Esophagus mucosa (tissue), 1 donor: ENCODE measurements at places on chromosomes 3 and 15.
A peak's percentile ranks its signal among the peaks of the same experiment; 100 is the strongest.

GRCh38 chr3:50236484-50237132 lies 604 bp downstream of the GNAI2 start:
- ATAC-seq: no peak

- ATAC-seq: no peak
Measured at GRCh38 chr3:162605651-162606204, 1109.1 kb downstream of the OTOL1 start.

- ATAC-seq: no peak
Measured at GRCh38 chr3:155202626-155203025, 90.9 kb downstream of the STRIT1 start.

- no peak for ATAC-seq
Measured at GRCh38 chr3:140250945-140251344, 316.0 kb downstream of the CLSTN2 start.

GRCh38 chr15:31563001-31563400 lies 236.4 kb downstream of the KLF13 start:
- ATAC-seq: no peak

DNA sequence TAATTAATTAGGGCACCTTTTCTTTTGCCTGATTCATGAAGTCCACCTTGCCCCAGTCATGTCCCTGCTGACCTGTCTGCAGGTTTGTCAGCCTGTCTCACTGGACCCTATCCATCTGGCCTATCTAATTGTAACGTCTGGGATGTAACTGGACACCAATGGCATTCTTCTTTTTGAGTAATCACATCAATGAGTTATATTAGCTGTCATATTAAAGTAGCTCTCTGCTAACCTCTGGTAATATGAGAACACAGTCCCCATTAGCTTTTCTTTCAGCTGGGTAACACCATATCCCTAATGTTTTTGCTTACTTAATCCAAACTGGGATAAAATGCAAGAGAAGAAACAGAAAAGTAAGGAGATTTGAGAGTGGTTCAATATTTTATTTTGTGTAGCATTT lies 166.2 kb upstream of the VEPH1 start:
- ATAC-seq: no peak

GRCh38 chr15:69302929-69303328 lies 4.2 kb downstream of the PAQR5 start:
- ATAC-seq: no peak

DNA sequence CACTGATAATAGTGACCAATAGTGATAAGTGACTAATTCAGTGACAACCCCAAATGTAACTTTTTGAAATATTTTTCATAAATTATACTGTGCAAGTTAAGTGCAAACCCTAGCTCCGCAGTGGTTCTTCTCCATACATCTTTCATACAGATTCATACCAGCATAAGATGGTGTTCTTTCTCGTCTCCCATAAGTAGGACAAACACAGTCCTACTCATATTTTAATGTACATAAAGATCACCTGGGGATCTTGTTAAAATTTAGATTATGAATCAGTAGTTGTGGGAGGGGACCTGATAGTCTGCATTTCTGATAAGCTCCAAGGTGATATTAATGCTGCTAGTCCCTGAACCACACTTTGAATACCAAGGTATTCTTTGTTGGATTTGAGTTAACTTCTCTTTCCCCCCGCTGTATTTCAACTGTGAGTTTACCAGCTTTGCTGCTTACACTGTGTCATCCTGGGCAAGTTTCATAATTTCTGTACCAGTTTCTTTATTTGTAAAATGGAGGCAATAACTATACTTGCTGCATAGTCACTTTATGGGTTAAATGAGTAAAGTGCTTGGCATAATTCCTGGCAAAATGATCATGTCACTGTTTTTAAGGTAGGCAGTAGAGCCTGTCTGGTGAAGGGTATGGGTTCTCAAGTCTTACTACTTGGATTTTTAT lies 34.7 kb upstream of the C3orf38 start:
- no peak for ATAC-seq

- no peak for ATAC-seq
Measured at GRCh38 chr3:122975163-122975923, 52.2 kb downstream of the SEMA5B start.

- ATAC-seq: peak; percentile 32
Measured at GRCh38 chr15:79035111-79035601, 55.4 kb downstream of the RASGRF1 start.

DNA sequence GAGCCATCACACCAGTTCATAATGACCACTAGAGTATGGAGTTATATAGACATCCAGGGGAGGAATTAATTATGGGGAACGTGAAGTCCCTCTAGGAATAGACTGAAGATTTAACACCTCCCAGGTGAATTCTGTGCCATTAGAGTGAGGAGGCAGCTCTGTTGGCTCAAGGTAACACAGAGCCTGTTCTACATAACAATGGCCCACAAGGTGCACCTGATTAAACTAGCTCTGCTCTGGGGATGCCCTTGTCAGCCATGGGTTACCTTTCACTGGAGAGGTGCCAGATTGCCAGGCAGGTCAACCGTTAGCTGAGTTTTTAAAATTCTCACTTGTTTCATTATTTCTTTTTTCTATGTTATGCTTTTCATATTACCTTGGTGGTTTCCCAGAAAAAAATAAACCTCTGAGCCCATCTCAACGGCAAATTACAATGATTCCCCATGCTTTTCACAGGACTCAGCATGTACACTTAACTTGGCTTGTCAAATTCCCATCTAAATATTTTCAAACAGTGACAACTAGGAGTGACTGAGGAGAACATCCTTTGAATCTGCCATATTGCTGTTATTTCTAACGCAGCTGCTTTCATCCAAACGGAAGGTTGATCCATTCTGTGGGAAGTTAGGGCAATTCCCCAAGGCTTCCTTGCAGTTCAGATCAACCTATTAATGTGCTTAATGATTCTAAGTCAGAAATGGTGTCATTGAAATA lies 512.9 kb downstream of the MCTP2 start:
- ATAC-seq: no peak

DNA sequence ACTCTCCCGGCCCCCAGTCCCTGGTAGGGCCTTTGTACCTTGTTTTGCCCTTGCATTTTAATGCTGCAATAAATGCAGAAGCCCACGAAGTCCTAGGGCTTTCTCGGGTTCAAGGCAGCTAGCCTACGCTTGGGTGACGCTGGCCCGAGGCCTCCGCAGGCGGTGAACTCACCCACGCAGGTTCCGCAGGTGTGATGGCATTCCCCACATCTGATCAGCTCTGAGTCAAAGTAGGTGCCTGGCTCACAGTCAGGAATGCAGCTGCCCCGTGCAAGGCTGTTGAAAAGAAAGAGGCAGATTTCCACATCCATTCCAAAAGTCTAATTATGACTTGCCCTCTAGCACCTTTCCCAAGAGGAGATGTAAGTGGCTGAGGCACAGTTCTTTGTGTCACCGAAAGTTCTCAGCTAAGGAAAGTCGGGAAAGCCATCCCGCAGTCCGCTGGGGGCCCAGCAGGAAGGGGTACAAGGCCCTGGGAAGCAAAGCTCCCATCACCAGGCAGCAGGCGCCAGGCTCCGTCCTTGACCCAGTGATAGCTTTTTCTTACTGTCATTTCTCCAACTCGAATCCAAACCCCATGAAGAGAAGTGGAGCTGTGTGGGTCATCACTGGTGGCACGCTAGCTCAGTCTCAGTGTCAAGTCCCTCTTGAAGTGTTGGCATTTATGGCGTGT lies 23.2 kb upstream of the SNRPA1 start:
- peak; percentile 93 for ATAC-seq

DNA sequence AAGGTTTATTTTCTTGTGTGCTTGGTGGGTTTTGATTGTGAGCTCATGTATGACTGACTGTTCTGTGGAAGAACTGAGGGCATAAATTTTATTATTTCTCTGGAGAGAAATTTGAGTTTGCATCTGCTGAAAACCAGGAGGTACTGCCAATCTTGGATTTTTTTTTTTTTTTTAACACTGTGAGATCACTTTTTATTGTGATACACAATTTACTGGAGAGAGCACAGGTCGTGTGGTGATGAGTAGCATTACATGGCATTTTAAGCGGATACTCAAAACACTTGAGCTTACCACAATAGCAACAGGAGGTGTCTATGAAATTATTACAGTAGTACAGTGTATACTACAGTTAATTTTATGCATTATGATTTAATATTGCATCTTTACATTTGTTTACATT lies 237.4 kb downstream of the MFSD1 start:
- ATAC-seq: no peak

DNA sequence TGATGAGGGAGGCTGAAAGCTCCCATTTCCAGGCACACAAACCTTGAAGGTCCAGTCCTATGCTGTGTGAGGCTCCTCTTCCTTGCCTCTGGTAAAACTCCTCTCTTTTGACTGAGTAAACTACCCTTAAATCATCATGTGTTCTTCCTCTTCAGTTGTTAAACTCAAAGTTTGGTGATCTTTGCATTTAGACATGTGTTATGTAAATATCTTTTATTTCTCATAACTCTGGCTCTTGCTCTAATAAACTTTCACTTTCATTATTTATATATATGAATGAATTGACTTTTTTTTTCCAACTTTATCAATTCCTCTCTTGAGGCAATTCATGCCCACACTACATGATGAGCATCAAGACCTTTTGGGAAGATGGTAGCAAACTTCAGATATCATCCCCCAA lies 26.6 kb downstream of the SUCNR1 start:
- no peak for ATAC-seq

DNA sequence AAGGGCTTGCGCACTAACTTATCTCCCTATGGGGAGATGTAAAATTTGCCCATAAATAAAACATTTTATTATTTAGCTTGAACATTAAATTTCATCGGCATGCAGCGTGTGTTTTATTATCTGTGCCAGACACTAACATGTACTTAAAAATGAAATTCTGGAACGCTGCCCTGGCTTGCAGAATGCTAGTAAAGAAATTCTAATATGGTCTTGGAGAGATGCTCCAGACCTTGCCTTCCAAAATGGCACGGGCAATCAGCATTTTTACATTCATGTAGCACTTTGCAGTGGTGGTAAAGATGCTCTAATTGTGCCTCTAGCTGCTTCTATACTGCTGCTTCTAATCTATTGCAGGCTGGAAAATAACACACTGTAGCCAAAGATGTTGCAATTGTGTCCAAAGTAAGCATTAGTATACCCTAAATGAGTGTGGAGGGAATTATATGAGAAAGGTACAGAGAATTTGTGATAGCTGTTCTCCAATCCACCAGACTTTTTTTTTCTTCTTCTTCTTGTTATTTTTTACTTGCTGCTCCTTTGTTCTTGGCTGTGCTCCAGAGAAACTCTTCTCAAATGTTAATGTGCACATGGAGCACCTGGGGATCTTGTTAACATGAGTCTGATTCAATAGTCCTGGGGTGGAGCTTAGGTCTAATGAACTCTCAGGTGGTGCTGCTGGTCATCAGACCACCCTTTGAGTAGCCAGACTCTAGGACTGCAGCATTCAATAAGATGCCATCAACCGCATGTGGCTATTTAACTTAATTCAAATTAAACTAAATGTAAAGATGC lies 47.3 kb downstream of the CRABP1 start:
- no peak for ATAC-seq

- no peak for ATAC-seq
Measured at GRCh38 chr3:135966271-135966961, 888 bp downstream of the PPP2R3A start.

DNA sequence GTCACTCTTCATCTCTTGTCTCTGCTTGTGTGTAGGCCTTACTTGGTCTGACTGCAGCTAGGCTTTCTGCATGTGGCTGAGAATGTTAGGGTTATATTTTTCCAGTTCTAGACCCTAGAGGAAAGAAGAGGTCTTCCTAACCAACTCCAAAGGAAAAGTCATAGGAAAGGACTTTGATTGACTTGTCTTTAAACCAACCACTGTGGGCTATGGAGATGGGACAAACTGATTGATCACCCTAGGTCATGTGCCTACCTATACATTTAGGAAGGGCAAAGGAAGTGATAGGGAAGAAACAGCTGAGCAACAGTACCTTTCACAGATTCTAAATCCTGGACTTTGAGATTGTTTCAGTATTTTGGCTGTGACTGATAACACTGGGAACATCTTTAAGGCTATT lies 16.5 kb upstream of the TBC1D23 start:
- ATAC-seq: no peak

DNA sequence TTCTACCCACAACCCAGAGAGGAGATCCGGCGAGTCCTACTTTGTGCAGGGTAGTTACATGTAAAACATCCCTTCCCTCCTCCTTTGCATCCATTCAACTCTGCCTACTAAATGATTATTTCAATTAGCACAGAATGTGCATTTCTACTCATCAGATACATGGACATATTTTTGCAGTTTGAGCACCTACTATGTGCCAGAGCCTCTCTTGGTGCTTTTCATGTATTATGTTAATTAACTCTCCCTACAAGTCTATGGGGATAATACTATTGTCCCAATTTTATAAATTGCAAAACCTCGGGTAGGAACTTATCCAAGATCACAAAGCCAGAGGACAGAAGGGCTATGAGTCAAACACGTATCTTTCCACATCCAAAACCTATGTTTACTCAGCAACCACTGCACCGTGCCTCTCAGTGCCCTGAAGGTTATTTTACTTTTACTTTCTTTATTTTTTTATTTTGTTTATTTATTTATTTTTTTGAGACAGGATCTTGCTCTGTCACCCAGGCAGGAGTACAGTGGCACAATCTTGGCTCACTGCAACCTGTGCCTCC lies 432.8 kb downstream of the MAGI1 start:
- ATAC-seq: peak; percentile 75

DNA sequence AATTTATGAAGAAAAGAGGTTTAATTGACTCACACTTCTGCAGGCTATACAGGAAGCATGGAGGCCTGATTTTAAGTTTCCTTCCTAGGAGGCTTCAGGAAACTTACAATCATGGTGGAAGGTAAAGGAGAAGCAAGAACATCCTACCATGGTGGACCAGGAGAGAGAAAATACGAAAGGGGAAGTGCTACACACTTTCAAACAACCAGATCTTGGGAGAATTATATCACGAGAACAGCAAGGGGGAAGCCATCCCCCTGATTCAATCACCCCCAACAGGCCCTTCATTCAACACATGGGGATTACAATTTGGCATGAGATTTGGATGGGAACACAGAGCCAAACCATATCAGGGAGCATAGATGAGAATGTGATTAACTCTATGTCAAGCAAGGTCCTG lies 121.0 kb downstream of the MTHFS start:
- no peak for ATAC-seq

GRCh38 chr15:71314956-71315537 lies 199.8 kb downstream of the THSD4 start:
- ATAC-seq: no peak

GRCh38 chr3:134863915-134864314 lies 68.9 kb downstream of the EPHB1 start:
- no peak for ATAC-seq

GRCh38 chr3:187507905-187508304 lies 139.7 kb downstream of the RTP4 start:
- no peak for ATAC-seq
